ENCODE measurements at places on chromosomes 16 and 17.

DNA sequence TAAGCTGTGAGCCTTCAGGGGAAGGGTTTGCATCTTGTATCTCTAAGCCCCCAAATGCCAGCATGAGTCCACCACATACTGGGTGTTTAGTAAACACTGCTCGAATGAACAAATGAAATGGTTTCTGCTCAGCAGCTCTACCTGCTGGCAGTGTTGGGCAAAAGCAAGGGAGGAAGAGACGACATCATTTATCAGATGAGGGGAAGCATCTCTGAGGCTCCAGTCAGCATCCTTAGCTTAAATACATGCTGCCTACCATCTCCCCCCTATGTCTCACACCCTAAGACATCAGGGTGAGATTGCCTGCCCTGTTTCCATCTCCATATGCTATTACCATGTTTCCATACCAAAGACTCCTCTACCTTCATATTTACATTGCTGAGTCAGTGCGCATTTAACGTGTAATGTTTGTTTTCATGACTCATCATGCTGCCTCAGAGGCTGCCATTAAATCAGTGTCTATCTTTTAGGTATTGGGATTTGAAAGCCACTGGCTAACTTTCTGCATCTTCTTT, 379.8 kb downstream of the UTP18 start:
- no peak for DNase-seq

DNA sequence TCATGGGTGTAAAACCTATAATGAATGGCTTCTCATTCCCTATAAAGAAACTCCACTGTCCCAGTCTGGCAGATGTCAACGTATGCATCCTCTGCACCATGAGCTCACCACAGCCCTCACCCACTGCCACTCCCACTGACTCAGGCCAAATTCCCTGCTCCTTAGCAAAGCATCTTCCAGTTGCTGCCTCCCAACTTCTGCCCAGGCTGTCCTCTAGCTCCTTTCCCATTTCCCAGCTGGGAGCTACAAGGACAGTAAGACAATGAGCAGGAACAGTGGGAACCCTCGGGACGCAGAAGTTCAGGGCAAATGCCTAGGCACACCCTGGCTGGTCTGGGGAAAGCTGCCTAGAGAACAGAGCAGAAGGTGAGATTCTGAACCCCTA, 9.1 kb upstream of the THAP11 start:
- DNase-seq: no peak

DNA sequence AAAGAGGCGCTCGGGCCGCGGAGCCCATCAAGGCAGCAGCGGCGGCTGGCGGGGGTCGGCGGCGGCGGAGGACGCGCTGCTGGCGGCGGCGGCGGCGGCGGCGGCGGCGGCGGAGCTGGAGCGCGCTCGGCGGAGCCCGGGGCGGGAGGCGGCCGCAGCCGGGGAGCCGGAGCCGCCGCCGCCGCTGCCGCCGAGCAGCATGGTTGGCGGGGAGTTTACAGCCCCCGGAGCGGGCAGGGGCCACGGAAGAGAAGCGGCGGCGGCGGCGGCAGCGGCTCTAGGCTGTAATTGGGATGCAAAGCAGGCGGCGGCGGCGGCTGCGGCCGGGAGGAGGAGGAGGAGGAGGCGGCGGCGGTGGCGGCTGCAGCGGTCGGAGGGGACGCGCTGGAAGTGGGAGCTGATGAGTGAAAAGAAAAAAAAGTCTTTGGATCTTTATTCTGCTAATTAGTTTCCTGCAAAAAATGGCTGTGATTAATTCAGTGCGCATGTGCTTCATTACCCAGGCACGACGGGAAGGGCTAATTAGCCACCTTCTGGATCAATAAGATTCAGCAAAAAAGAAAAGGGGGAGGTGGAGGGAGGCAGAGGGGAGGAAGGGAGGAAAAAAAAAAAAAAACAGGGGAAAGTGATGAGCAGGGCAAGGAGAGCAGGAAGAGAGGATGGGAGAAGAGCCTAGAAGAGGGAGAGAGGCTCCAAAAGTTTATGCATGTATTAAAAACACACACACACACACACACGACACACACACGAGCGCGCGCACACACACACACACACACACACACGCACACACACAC, 10.9 kb upstream of the ZFHX3 start:
- no peak for DNase-seq

- DNase-seq: no peak
Measured at GRCh38 chr16:69286941-69287713, 24.0 kb upstream of the VPS4A start.

DNA sequence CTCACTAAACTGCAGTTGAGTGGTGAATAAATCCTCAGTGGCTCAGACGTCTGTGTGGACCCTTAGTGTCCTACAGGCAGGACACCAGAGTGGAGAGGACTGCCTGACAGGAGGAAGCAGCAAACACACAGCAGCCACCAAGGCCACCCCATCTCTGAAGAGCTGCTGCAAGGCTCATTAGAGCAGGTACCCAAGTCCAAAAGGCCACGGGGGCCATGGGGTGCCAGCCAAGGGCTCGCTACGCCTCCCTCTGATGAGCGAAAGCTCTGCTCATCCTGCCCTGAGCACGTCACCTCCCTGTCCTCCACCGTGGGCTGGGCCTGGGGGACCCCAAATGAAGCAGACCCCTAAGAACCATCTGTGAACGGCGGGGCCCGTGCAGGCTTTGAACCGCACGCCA, 70.1 kb upstream of the DOC2B start:
- DNase-seq: no peak

DNA sequence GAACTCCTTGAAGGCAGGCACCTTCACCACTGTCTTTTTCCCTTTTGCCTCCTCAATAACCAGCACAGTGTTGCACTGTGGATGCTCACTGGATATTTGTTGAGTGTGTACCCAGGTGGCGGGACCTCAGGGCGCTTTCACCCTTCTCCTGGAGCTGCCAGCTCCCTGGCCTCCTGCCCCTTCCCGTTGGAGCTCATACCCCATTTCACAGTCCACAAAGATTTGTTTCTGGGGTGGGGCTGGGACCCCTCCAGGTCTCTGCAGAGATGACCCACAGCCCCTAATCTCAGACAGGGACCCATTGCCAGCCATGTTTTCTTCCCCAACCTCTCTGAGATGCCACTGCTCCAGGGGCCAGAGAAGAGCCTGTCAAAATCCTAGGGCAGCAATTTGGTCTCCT, 12.4 kb downstream of the ALOX12B start:
- no peak for DNase-seq

- no peak for DNase-seq
Measured at GRCh38 chr17:65910836-65911235, 281.1 kb downstream of the CEP112 start.

DNA sequence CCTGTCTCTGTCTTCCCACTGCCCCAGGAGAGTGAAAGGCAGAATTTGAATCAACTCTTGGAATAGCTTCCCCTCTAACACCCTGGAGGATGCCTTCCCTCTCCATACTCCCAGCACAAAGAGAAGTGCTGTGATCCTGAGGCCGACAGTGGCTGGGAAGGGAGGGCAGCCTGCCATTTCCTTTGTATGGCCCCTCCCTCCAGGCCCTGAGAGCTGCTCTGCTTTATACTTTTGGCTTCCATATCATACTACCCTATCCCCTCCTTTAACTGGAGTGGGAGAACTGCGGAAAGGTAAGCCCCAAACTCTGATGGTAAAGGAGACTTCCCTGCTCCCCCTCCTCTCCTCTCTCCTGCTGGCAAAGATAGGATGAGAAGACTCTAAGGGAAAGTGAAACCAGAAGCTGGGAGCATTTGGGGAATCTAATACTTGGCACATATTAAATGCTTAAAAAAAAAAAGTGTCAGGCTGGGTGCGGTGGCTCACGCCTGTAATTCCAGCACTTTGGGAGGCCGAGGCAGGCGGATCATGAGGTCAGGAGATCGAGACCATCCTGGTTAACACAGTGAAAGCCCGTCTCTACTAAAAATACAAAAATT, 4.1 kb upstream of the MED24 start:
- DNase-seq: no peak

GRCh38 chr17:80799538-80800480, 191.8 kb upstream of the CHMP6 start:
- DNase-seq: no peak

DNA sequence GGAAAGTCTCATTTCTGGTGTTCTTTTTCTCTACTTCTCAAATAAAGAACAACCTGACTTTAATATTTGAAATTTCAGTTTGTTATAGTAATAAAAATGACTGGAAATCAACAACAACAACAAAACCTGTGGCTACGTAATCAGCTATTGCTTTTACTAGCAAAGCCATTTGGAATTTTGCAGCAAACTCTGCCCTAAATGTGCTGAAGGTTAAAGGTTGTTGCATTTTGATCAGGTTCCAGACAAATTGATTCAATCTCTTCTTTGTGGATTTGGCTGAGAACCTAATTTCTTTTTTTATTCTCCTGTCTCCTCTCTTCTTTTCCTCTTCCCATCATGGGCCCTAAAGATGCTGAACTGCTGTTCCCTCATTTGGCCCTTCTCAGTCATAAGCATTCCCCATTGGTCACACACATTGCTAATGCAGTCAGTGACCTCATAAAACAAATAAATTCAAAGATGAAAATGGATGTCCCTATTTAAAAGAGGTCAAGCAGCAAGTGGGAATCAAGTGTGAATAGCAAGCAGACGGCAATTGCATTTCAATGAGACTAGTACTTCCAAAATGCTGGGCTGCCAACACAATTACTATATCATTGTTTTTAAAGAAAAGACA, 795.1 kb upstream of the CDH8 start:
- no peak for DNase-seq

DNA sequence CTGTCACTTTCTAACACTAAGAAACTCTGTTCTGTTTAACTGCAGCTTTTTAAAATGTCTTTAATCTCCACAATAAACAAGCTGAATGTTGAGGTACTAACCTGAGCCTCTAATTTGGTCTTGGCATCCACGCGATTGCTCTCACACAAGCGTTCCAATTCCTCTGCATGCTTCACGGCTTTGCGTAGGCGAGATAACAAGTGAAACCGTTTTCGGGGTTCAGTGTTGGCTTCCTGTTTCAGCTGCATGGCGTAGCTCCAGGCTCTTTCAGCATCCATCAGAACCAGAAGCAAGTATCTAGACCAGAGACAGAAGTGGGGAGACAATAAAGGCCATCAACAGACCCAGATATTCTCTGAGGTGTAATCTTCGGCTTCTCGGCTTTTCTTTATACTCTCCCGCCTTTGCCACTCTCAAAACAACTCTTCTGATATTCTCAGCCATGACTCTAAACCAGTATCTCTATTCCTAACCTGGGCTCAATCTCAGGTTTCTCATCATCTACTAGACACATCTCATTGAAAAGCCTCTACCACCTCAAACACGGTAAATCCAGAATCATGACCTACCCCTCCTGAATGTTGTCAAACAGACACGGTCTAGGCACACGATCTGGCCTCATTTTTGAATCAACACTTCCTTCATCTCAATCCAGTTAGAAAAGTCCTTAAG, 8.3 kb downstream of the SRP68 start:
- no peak for DNase-seq

DNA sequence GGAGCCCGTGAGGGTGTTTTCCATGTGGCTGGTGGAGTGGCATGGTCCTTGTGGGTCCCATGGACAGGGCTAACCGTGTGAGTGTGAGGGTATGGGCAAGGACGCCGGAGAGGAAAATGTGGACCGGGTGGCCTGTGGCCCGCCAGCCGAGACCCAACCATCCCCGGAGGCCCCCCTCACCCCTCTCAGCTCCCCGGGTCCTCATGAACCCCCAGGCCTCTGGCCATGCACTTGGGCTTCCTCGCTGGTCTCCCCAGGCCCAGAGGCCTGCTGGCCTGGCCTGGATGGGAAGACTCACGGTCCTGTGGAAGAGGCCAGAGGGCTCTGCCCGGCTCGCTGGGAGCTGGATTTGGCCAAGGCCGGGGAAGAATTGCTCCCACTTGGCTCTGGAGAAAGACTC, 13.1 kb downstream of the RAP1GAP2 start:
- DNase-seq: no peak

Measured in anterior cingulate cortex (tissue), 58 donors.